ENCODE measurements at places on chromosomes 11 and 22. TPM values are rescaled to one million over a fixed set of nuclear protein-coding genes. Genes with fewer than 3 reads are reported as not detected.

FGF3 gene
- not detected for total RNA-seq

RAB36 gene
- 2.5 TPM for total RNA-seq

MAPK1 gene
- 51.3 TPM for total RNA-seq

C11orf16 gene
- not detected for total RNA-seq

RAPSN gene
- not detected for total RNA-seq

ILK gene
- total RNA-seq, result 272 TPM

GRCh38 chr11:117711331-117711730 lies 85.7 kb downstream of the DSCAML1 start:
- peaks cover 5% of the 10 kb centered on the region for H3K27me3 ChIP-seq
- no peak overlapping the region for H3K4me3 ChIP-seq
- no peak for DNase-seq
- H3K27ac ChIP-seq, result no peak overlapping the region

- H3K4me3 ChIP-seq, result no peak overlapping the region
- no peaks in the 10 kb centered on the region for H3K36me3 ChIP-seq
- DNase-seq, result no peak
- H3K27ac ChIP-seq, result no peak overlapping the region
- H3K27me3 ChIP-seq, result peaks cover 11% of the 10 kb centered on the region
- H3K4me1 ChIP-seq, result no peaks in the 10 kb centered on the region
Observed at GRCh38 chr22:19597399-19597735, 73.2 kb upstream of the CLDN5 start.

GRCh38 chr22:42363892-42364291 lies 68.3 kb downstream of the NFAM1 start:
- H3K36me3 ChIP-seq, result no peaks in the 10 kb centered on the region
- H3K27ac ChIP-seq, result no peak overlapping the region
- H3K4me1 ChIP-seq, result peaks cover 1% of the 10 kb centered on the region
- no peak for DNase-seq
- peaks cover 71% of the 10 kb centered on the region for H3K27me3 ChIP-seq
- no peak overlapping the region for H3K4me3 ChIP-seq

DNA sequence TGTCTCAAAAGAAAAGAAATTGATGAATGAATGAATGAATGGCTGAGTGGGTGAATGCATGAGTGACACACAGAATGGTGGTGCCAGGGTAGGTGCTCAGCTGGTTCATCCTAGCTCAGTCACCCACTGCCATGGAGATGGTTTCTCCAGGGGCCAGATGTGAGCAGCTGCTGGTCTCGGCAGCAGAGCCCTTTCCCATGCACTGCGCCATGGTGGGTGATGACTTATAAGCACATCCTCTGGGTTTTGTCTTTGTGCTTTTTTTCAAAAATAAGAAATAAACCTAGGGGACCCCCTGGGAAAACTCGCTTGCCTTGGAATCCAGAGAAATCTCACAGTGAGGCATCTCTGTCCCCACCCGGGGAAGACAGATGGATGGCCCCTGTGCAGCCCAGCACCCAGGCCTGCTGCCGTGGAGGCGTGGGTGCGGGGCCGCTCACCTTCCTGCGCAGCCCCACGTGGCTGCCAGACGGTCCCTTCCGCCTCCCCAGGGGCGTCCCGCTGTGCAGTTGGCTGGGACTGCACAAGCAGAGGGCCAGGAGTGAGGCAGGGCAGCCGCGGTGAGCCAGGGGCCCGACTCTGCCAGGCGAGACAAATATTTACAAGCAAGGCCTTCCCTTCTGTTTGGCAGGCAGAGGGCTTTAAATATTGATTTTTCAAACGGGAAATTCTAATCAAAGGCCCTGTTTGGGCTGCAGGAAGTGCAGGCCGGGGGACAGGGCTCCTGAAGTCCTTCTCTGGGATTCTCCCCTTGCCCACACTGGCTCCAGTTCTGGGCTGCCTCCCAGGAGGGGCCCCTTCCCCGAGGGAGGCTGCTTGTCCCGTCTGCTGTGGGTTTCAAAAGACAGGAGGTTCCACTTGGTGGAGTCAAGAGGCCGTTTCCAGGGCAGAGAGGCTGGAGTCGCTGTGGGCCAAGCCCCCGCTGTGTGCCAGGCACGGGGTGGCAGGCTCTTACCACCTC lies 24.3 kb downstream of the MPPED1 start:
- no peak for DNase-seq
- no peak overlapping the region for H3K4me3 ChIP-seq
- H3K27ac ChIP-seq, result no peak overlapping the region
- H3K36me3 ChIP-seq, result no peaks in the 10 kb centered on the region
- peaks cover 20% of the 10 kb centered on the region for H3K27me3 ChIP-seq

DNA sequence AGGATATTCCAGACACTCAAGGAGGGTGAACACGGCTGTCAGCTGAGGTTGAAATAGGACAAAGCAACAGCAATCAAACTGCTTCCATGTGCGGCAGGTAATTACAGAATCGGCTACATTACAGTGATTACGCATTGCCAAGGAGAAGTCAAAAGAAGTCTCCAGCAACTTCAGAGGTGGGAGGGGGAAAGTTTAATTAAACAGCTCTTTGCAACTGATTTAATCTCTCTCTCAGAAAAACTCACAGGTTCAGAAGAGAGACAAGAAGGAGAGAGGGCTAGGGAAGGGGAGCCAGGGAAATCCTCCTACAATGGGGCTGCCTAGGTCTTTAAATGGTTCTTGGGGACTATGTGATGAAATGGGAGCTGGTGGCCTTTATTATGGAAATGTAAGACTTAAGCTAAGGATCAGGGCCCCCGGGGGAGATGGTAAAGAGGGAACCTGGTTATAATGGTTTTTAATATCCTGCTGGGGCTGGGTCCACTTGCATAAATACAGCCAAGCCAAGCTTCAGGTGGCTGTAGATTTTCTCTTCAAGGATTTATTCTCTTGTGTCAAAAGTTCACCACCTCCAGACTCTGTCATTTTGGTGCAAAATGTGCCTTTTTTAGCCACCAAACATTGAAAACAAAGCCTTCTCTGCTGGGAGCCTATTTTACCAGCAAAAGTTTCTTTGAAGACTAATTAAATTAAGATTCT lies 354.7 kb upstream of the NARS2 start:
- H3K4me1 ChIP-seq, result peaks cover 2% of the 10 kb centered on the region
- DNase-seq, result no peak
- no peaks in the 10 kb centered on the region for H3K36me3 ChIP-seq
- H3K27me3 ChIP-seq, result no peaks in the 10 kb centered on the region
- no peak overlapping the region for H3K4me3 ChIP-seq

GRCh38 chr11:101446726-101447125 lies 137.1 kb downstream of the TRPC6 start:
- no peaks in the 10 kb centered on the region for H3K27me3 ChIP-seq
- no peak overlapping the region for H3K27ac ChIP-seq
- peak; percentile 41 for DNase-seq
- no peak overlapping the region for H3K4me3 ChIP-seq

GRCh38 chr11:36447947-36448346 lies 62.1 kb downstream of the TRAF6 start:
- H3K27ac ChIP-seq, result no peak overlapping the region
- H3K36me3 ChIP-seq, result no peaks in the 10 kb centered on the region
- H3K4me3 ChIP-seq, result no peak overlapping the region
- no peak for DNase-seq
- H3K4me1 ChIP-seq, result peaks cover 16% of the 10 kb centered on the region
- H3K27me3 ChIP-seq, result no peaks in the 10 kb centered on the region

DNA sequence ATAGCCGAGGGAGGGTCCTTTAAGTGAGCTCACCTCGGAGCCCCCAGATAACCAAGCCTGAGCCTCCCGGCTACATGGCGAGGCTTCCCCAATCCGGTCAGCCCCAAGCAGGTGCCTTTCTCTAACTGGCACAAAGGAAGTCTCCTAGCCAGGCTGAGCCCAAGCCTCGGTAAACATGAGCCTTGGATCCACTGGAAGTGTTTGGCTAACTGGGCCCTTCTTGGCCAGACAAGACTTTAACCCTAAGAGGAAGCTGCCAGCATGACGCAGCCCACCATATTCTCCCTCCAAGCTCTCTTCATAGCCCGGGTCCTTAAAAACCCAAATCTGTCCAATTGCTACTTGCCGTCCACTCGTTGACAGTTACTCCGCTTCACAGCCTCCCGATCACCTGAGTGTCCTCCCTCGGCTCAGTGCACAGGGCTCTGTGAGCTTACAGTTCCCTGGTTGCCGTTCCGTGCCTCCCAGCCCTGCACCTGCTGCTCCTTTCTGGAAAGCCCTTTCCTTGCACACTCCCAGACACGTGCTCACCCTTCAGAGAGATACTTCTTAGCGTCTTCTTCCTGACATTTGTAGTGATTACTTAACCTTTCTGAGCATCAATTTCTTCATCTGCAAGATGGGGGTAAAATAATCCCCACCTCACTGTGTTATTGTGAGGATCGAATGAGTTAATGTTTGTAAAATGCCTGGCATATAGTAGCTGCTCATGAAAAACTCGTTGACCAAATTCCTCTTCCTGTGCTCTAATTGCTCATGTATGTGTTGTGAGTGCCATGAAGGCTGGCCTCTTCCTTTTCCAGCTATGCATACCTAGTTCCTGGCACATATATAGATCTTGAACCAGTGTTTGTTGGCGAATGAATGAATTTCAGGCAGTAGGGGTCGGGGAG lies 25.6 kb downstream of the TXN2 start:
- no peak overlapping the region for H3K4me3 ChIP-seq
- H3K36me3 ChIP-seq, result no peaks in the 10 kb centered on the region
- peaks cover 18% of the 10 kb centered on the region for H3K4me1 ChIP-seq
- DNase-seq, result no peak
- peak overlapping the region; percentile 52 for H3K27ac ChIP-seq
- no peaks in the 10 kb centered on the region for H3K27me3 ChIP-seq

- DNase-seq, result no peak
- H3K4me1 ChIP-seq, result peaks cover 7% of the 10 kb centered on the region
- no peaks in the 10 kb centered on the region for H3K27me3 ChIP-seq
- peaks cover 12% of the 10 kb centered on the region for H3K36me3 ChIP-seq
- H3K4me3 ChIP-seq, result no peak overlapping the region
Observed at GRCh38 chr22:37016134-37016910, 2.9 kb downstream of the TST start.

DNA sequence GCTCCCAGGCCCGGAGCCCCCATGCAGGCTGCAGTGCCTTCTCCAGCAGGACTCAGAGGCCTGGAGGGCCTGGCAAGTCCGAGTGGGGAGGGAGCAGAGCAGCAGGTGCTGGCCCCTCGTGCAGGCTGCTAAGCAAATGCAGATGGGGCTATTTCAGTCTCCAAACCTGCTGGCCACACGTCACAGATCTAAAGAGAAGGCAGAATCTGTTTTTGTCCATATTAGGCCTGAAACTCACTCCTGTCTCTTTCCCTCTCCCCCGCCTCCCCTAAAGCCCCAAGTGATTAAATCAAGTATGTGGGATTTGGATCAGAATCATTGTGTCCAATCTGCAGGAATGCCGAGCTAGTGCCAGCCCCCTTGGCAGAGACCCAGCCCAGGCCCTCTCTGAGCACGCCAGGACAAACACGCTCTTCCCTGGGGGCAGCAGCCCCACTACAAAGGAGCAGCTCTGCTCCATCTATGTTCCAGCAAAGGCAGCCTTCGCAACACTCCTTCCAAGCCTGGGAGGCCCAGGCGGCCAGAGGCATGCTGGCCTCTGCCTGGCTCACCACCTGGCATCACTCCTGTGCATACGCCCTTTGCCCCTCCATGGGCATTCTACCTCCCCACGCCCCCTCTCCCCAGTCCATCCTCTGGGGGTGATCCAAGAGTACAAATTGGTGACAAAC lies 26.5 kb downstream of the RPL27A start:
- H3K27ac ChIP-seq, result peak overlapping the region; percentile 69
- H3K4me3 ChIP-seq, result no peak overlapping the region
- H3K4me1 ChIP-seq, result peaks cover 10% of the 10 kb centered on the region
- peaks cover 68% of the 10 kb centered on the region for H3K36me3 ChIP-seq

All from IMR-90 (cell line).